Hematopoietic multipotent progenitor cell (in vitro differentiated cells): ENCODE measurements at places on chromosomes 13 and 19.

- DNase-seq, result peak; percentile 70
Observed at GRCh38 chr19:507286-508203, at the start of gene TPGS1. Gene TPGS1, plus strand, starts transcription at chr19:507497. Its CDS starts 10 bp downstream, at chr19:507507.

DNA sequence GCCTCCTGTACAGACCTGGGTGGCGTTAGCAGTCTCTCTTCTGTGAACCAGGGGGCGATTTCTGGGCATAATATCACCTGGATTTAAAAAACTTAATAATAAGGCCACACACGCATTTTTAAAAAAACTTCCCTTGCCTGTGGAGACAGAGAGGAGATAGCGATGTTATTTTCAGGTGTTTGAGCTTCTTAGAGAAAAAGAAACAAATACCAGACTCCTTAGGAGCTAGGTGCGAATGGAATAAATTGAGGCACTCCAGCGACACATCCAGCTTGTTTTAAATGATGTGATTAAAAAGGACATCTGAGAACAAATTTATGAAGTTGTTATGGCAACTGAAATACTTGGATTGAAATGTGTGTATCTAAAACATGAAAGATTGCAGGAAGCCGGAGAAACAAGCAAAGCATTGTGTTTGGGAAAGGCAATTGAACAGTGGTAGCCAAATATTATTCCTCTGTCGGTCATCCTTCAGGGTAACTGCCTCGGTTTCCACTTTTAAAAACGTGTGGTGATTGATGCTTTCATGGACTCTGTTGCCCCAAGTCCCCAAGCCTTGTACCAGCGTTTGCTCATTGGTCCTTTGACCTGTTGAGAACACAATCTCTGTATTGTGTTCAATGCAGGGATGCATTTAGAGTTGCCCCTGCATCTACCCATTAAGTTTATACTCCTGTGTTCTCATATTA, 158.7 kb downstream of the TM9SF2 start:
- DNase-seq, result no peak

DNA sequence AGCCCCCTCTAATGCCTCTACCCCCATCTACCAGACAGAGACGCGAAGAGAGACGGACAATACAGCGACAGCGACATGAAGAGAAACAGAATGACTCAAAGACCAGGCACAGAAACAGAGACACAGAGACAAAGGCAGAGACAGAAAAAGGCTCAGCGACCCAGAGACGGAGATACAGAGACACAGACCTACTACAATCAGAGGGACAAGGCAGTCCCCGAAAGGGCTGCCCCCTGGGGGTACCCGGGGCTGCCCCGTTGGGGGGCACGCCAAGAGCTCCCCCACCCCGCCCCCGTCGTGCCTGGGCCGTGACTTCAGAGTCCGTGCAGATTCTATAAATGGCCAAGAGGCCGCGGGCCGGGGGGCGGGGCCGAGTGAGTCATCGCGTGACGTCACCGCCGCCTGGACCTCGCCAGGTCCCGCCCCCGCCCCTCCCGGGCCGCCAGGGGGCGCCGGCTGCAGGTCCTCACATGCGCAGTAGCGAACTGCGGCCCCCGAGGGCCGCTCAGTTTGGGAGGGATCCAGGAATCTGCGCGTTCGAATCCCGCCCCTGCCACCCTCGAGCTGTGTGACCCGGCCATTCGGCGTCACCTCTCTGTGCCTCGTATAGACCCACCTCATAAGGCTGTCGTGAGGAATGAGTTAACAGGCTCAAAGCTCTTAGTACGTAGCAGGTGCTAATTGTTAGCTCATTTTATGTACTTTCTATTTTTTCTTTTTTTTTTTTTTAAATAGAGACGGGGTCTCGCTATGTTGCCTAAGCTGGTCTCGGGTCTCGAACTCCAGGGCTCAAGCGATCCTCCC, 2.7 kb upstream of the CNN1 start:
- peak; percentile 86 for DNase-seq

DNA sequence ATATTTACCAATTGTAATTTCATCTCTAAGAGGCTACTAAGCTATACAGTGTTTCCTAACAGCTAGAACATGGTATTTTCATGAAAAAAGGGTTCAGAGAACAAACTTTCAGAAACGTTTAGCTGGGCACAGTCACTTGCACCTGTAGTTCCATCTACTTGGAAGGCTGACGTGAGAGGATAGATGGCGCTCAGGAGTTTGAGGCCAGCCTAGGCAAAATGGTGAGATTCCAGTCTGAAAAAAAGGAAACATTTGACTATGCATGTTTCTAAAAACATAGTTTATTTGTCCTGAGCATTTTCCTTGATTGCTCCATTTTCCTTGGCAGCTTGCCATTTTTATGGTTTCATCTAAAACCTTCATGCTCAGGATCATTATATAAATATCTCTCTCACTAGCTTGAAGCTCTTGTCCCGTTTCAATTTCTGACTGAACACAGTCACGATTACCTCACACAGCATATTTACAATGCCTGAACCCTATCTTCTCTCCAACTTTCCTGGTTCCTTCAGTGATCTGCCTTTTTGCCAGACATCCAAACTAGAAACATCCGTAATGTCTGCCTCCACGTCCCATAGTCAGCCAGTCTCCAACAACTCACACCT, 200.8 kb downstream of the RGCC start:
- DNase-seq, result no peak

DNA sequence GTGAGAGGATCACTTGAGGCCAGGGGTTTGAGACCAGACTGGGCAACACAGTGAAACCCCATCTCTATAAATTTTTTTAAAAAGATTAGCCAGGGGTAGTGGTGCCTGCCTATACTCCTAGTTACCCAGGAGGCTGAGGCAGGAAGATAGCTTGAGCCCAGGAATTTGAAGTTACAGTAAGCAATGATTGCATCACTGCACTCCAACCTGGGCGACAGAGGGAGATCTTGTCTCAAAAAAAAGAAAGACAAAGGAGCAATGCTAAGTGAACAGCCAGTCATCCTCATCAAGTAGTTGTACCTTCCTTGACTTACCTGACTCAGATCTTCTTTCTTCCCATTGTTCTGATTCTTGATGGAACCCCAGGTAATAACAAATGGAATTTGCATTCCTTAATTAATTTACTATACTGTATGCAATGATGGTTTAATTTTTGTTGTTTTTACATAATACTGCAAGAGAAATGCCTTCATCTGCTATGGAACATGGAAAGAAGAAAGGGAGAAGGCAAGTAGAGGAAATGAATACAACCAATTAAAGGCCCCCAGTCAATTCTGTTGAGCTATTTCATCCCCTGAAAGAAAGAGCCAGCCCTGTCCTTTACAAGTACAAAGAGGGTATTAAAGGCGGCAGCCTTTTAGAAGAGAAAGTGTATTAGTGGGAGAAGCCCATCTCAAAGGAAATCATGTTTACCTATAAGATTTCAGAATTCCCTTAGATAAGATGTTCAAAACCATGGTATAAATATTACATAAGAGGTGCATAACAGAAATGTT, 316.7 kb downstream of the DIAPH3 start:
- no peak for DNase-seq

DNA sequence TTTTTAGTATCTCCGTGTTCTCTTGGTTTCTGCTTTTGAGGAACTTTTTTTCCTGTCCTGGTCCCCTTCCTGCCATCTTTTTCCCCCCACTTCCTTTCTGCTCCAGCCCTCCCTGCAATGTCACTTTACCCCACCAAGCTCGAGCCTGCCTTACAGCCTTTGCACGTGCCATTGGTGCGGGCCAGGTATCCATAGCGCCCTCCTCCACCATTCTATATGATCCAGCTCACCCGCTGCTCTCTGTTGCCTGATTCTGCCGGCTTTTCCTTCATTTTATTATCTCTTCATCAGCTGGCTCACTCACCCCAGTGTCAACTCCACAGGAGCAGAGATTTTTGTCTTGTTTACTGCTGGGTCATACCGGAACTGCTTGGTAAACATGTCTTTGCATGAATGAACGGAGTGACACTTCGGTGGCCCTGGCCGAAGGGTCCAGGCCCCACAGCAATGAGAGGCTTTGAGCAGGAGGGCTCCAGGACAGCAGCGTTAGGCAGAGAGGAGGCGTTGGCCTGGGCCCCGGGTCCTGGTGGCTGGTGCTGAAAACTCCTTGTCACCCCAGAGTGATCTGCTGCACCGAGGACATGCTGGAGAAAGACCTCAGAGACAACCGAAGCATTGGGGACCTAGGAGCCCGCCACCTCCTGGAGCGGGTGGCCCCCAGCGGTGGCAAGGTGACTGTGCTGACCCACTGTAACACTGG, 1.2 kb downstream of the MRI1 start:
- no peak for DNase-seq

GRCh38 chr13:46575301-46575771, 22.4 kb downstream of the LRCH1 start:
- DNase-seq, result no peak

- DNase-seq, result no peak
Observed at GRCh38 chr19:5809053-5809452, 4.2 kb downstream of the NRTN start.

- DNase-seq, result no peak
Observed at GRCh38 chr13:35518337-35518946, 42.0 kb upstream of the MAB21L1 start.

DNA sequence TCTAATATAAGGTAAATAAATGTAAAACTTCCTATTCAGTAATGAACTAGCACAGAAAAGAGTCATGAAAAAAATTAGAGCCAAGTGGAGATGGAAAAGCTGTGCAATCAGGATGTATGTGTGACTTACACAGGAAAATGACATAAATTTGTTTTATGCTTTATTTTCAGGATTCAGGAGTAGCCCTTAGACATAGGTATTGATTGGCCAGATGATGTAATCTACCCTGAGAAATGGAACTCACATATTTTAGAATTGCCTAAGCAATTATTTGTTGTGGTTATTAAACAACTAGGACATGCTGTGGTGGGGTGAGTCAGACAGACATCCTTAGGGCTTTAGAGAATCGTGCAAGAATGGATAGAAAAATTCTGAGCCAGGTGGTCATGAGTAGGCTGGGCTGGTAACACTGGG, 110.6 kb downstream of the PCDH9 start:
- no peak for DNase-seq

- no peak for DNase-seq
Observed at GRCh38 chr19:47545061-47545948, 27.6 kb downstream of the ZNF541 start.

- DNase-seq, result no peak
Observed at GRCh38 chr19:43804432-43804831, 2.2 kb upstream of the LYPD5 start.

DNA sequence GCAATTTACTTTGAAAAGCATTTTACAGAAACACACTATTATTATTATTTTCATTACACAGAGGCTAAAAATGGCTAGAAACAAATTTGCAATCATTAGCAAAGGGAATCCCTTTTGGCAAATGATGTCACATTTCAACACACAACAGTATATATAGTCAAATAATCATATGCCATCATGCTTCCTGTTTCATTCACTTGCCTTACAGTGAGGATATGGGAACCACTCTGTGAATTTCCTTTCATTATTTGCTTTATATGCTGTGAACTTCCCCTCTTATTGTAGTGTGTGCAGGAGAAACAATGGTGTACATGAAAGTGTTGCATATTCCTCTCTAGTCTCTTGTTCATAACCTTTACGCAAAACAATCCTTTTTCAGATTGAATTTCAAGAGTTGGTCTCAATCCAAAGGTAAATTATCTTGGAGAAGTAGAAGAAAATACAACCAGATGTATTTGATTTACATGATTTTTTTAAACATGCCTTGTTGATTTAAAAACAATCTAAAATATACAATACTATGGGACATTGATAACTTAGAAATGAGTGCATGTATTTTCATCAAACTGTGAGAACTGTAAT, 657.3 kb downstream of the EFNB2 start:
- DNase-seq, result no peak

DNA sequence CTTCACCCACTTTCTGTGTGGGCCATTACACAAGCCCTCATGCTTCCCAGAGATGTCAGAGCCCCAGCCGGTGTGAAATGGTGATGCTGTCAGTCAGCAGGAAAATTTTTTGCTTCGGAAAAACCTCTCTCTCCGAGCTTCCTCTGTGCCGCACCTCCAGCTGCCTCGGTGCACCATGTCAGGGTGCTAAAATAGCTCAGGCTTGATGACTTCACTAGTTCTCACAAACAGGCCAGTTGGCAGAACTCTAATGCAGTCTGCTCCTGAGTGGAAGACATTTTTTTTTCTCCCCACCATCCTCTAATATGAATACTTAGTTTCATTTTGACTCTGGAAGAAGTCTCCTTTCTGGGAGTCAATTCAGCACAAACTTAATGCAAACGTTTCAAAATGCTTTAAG, 71.3 kb downstream of the KLF12 start:
- DNase-seq, result no peak

DNA sequence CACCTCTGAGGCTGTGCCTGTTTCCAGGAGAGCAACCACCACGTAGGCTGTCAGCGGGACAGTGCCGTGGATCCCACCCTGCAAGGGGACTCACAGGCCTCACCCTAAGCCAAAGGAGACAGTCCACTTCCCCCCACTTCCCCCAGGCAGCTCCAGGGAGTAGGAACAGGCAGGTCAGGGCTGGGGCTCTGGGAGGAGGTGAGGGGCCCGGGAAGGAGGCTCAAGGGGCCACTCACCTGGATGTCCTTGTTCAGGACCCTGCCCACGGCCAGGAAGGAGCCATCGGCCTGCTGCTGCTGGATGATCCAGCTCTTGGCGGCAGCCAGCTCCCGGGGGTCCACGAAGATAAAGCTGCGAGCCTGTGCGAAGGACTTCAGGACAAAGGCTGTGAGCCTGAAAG, 25.6 kb downstream of the F2RL3 start:
- no peak for DNase-seq

DNA sequence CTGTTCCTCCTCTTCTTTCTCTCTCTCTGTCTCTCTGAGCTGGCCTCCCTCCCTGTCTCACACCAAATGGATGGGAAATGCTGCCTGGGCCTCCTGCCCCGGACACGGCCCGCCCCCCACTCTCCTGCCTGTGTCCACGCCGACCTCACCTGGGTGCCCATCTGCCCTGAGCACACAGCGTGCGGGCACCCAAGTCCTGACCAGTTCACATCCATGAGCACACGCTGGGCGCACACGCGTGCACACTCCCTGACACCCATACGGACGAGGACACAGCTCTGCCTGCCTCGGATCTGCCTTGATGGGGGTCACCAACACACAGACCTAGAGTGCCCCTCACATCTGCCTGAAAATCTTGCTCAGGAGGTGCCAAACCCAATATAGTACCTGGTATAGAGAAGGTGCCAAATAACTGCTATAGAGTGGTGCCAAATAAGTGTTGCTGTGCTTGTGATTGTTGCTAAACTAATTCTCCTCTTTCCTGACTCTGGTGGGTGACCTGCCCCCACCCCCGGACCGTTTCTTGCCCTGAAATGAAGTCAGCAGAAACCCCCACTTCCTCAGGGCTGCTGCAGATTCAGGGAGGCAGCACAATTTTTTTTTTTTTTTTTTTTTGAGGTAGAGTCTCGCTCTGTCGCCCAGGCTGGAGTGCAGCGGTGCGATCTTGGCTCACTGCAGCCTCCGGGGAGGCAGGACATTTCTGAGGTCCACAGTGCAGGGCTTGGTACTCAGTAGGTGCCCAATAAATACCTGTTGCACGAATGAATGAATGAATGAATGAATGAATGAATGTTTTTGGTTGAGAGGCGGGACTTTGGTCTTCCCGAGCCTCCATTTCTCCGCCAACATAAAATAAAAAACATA, 4.6 kb downstream of the NFIC start:
- peak; percentile 53 for DNase-seq

GRCh38 chr13:97005625-97006262, 11.5 kb upstream of the OXGR1 start:
- no peak for DNase-seq
